Chondrocyte (in vitro differentiated cells): ENCODE measurements at places on chromosomes 2 and 18.

DNA sequence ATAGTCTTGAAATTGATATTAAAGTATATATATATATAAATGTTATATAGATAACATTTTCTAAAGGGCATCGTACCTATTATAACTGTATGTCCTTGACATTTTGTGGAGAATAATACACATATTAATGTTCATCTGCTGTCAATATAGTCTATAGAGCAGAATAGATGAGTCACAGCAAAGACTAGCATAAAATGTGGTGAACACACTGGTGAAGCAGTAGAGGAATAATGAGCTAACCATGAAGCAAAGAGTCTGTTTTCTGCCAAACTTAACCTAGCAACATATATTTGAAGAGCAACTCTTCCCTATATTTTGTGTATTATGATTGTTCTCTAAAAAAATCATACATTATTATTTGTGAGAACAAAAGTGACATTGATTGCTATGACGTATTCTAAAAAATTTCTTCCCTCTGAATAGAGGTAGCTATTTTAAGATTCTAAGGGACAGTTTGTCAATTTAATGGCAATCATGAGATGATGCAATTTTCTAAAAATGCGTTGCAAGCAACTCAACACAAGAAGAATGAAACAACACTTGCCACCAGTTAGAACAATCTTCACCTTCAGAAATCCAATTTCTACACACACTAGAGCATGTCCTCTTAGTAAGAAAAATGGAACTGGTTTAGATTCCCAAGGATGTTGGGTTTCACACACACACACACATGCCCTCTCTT lies 22.0 kb downstream of the DOCK10 start:
- no peak for DNase-seq

DNA sequence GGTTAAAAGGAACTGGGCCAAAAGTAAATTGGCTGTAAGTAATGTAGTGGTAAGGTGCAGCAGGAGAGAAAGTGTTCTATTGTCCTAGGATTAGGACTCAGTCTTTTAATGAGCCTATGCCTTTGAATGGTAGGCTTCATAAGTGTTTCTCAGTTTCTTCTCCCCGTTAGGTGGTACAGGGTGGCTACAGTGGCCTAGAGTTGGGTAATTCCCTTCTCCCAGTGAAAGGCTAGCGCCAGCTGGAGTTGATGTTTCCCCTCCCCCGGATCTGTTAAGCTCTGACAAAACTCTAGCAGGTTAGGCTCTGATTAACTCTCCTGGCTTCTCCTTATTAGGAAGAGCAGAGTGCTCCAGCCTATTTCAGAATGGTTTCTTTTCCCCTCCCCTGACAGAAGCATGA lies 127.7 kb downstream of the DNAH6 start:
- no peak for DNase-seq

GRCh38 chr2:63789338-63790020 lies 52.2 kb upstream of the UGP2 start:
- DNase-seq, result no peak

DNA sequence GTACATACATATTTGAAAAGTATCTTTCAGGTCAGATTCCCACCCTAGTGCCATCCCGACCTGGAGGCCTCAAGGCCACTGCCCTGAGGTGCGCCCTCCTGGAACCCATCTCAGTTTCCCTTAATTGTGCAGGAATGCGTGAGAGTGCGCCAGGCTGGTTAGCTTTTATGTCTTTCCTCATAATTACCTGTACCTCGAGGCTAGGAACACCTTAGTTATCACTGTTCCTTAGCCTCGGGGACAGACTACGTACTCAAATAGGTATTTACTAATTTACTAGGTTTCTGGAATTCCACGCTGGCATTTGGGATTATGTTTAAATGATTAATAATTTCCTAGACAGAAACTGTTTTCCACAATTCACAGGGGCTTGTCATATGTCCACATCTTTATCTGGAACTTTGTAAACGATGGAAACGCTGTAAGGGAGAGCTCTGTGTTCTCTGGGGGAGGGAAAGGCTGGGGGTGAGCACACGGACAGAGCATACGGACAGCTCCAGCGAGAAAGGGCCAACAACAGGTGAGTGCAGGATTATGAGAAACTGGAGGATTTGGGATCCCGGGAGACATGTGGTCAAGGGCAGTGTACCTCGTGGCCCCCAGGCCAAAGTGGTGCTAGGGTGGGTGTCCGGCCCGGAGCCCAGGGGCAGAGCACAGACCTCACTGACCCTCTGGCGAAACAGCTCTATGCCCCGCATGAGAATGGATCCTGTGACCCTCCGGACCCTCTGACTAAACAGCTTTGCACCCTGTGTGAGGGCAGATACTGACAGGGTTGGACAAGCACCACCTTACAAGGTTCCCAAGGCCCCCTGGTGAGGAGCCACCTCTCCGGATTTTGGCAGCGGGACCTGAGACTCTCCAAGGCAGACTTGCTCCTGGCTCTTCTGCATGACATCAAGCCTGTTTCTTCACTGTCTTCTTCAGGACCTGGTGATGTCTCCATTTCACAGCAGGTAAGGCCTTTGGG lies 102.0 kb upstream of the PXDN start:
- no peak for DNase-seq
